ENCODE measurements at places on chromosomes 5 and 9. TPM values are rescaled to one million over a fixed set of nuclear protein-coding genes. Genes with fewer than 3 reads are reported as not detected.

Gene FOXI1
- not detected for total RNA-seq

Gene IDNK
- 2.9 TPM for total RNA-seq

Gene STARD4
- total RNA-seq = 111 TPM

Gene NCS1
- total RNA-seq = 13.7 TPM

Data from placental epithelial cell (primary cell).